Activated CD8-positive, alpha-beta T cell treated with anti-CD3 and anti-CD28 coated beads, Interleukin-2, amount 10 ng/mL, durations not matched to agents 7 days and 5 days (primary cell): ENCODE measurements at places on chromosomes 7 and 10. TPM values are rescaled to one million over a fixed set of nuclear protein-coding genes. Genes with fewer than 3 reads are reported as not detected.

- no peaks in the 10 kb centered on the region for H3K36me3 ChIP-seq
- no peak overlapping the region for H3K4me3 ChIP-seq
- no peak overlapping the region for H3K27ac ChIP-seq
- peaks cover 3% of the 10 kb centered on the region for H3K27me3 ChIP-seq
- peaks cover 20% of the 10 kb centered on the region for H3K4me1 ChIP-seq
These were observed 117.4 kb downstream of the CABCOCO1 start for GRCh38 chr10:61779950-61780659.

DNA sequence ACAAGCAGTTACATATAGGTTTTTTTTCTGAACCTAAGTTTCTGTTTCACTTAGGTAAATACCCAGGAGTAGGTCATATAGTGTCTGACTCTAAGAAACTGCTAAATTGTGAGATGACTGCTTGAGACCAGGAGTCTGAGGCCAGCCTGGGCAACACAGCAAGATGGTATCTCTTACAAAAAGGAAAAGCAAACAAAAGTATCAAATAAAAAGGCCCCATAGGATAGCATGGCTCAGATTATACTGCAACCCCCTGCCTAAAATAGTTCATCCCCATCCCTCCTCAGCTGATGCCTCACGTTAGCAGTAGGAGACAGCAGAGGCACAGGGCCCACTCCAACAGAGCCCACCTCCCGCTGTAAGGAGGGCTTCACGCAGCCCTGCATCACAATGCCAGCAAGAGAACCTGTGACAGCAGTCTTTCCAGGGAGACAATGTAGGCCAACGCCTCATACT, 90.3 kb downstream of the SRPK2 start:
- H3K27ac ChIP-seq, result peak overlapping the region; percentile 76
- no peaks in the 10 kb centered on the region for H3K27me3 ChIP-seq
- H3K4me3 ChIP-seq, result peak overlapping the region; percentile 53
- peaks cover 55% of the 10 kb centered on the region for H3K4me1 ChIP-seq
- H3K36me3 ChIP-seq, result peaks cover 11% of the 10 kb centered on the region
- DNase-seq, result peak; percentile 33

GRCh38 chr10:110842326-110842904, 29.3 kb upstream of the PDCD4 start:
- DNase-seq, result no peak
- peaks cover 54% of the 10 kb centered on the region for H3K4me1 ChIP-seq
- H3K27ac ChIP-seq, result peak overlapping the region; percentile 60
- no peak overlapping the region for H3K4me3 ChIP-seq
- H3K27me3 ChIP-seq, result no peaks in the 10 kb centered on the region

GRCh38 chr10:35388197-35388596, 51.9 kb downstream of the CCNY start:
- no peak for DNase-seq
- no peak overlapping the region for H3K4me3 ChIP-seq
- peaks cover 26% of the 10 kb centered on the region for H3K36me3 ChIP-seq
- H3K27ac ChIP-seq, result no peak overlapping the region
- H3K4me1 ChIP-seq, result peaks cover 20% of the 10 kb centered on the region

DNA sequence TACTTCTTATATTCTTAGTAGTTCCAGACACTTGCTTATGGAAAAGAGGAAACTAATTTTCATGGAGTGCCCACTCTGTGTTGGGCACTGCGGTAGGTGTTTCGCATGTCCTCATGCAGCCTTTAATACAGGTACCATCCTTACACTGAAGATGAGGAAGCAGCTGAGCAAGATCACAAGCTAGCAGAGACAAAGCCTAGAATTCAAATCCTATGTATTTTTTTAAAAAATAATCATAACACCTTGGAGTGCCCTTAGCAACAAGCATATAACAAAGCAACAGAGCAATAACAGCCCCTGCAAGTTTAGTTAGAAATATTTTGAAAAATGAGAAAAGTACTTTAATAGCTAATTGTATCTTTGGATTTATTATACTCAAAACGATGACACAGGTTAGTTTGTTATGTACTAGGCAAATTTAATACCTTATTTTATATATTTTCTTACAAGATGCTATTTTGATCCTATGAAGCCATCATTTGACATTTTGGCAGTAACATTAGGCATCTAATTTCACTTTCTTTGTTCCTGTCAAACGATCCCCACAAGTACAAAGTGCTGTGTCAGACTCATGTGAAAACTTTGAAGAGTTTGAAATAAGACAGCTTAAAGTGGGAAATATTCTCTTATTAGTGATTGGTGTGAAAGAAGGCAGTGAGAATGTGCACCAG, 245.8 kb downstream of the CDK14 start:
- H3K27me3 ChIP-seq, result no peaks in the 10 kb centered on the region
- no peak for DNase-seq
- H3K36me3 ChIP-seq, result no peaks in the 10 kb centered on the region
- no peaks in the 10 kb centered on the region for H3K4me1 ChIP-seq

The PNLIPRP2 gene
- total RNA-seq, result not detected
